ENCODE measurements at places on chromosomes 7 and 10. TPM values are rescaled to one million over a fixed set of nuclear protein-coding genes. Genes with fewer than 3 reads are reported as not detected.

GRCh38 chr10:84715911-84716310, 387.5 kb downstream of the CCSER2 start:
- no peak for DNase-seq

- DNase-seq: no peak
These were observed 79.0 kb upstream of the CELF2 start for GRCh38 chr10:10938676-10939075.

DNA sequence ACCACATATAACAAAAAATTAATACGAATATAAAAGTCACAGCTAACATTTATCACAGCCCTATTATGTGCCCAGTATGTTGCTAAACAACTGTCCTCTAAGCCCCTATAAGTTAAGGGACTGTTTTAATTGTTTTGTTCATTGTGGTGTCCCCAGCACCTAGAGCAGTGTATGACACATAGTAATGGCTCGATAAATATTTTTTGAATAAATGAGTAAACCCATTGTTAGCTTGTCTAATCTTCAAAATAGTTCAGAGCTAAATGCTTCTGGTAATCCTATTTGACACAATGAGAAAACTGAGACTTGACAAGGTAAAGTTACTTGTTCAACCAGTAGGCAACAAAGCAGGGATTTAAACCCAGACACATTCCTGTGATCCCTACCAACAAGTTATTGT, 78.4 kb upstream of the NEUROD6 start:
- no peak for DNase-seq

DNA sequence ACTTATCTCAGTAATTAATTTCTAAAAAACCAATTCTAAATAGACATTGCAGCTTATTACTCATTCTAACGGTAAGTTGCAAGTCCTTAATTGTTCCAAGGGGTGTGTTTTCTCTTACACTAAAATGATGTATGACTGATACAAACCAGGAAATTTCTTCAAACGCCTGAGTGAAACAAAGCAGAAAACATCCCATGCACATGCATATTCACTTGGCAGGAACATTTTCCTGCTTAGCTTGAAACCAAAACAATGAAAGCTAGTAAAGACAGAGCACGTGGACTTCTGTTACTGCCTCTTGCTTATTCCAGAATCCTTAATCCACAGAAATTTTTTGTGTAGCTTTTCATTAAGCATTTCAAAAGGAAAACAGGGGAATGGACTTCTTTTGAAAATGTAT, 187.7 kb downstream of the MTERF1 start:
- no peak for DNase-seq

GRCh38 chr10:34816501-34817002, 1.5 kb upstream of the PARD3 start:
- DNase-seq: no peak

DNA sequence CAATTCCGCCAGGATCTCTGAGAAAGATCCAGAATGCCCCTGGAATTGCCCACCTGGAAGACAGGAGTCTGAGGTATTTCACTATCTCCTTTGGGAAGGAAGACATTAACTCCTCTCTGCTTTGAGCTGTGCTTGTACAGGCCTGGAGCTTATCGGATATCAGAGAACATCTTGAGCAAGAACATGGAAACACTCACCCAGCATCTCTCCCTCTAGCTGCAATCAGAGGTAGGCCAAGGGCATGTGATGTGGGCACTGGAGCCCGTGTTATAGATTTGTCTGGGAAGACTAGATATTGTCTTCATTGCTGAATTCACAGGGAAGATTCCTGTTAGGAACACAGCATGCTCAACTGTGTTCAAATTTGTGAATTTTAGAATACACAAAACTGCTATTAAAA, 233.9 kb downstream of the PHF14 start:
- no peak for DNase-seq

- DNase-seq: no peak
These were observed 83.8 kb downstream of the ELMO1 start for GRCh38 chr7:37364856-37365255.

DNA sequence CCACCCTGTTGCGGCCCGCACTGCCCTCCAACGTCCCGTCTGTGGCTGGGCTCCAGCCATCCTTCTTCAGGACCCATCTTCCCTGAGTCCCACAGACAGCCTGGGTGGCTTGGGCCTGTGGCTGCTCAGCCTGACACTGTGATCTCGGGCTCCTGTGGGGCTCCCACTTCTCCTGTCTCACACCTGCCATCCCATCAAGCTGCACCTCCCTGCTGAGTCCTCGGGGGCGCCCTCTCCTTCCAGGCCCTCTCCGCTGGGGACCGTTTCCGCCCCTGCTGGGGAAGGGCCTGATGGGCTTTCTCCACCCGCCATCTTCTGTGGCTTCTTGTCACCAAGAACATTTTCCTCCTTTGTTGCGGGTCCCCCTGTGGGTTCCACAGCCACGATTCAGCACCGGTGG, 173.8 kb upstream of the PPP2R2D start:
- no peak for DNase-seq

SLC16A12 gene
- total RNA-seq: 42.2 TPM

PGAM2 gene
- not detected for total RNA-seq

C7orf57 gene
- total RNA-seq: 0.21 TPM

ZNF32 gene
- 33.6 TPM for total RNA-seq
